Activated CD4-positive, alpha-beta T cell treated with anti-CD3 and anti-CD28 coated beads, Interleukin-2, amount 50 U/mL, for 1 hour (primary cell): ENCODE measurements at places on chromosomes 13 and 19.

- DNase-seq, result no peak
These were observed 73.4 kb downstream of the SPACA7 start for GRCh38 chr13:112449545-112449930.

GRCh38 chr19:30896554-30896953 is 452.7 kb downstream of the TSHZ3 start:
- DNase-seq, result no peak

DNA sequence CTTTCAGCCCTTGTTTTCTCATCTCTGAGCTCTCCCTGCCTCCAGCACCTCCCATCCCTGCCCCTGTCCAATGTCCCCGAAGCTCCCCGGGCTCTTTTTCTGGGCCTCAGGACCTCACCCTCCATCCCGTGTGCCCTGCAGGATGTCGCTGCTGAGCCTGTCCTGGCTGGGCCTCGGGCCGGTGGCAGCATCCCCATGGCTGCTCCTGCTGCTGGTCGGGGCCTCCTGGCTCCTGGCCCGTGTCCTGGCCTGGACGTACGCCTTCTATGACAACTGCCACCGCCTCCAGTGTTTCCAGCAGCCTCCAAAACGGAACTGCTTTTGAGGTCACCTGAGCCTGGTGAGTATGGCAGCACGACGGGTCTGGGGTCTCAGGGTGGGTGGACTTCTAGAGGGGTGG is 51.1 kb upstream of the CYP4F8 start:
- no peak for DNase-seq

- no peak for DNase-seq
These were observed 5.3 kb upstream of the ATG4D start for GRCh38 chr19:10538204-10538983.

DNA sequence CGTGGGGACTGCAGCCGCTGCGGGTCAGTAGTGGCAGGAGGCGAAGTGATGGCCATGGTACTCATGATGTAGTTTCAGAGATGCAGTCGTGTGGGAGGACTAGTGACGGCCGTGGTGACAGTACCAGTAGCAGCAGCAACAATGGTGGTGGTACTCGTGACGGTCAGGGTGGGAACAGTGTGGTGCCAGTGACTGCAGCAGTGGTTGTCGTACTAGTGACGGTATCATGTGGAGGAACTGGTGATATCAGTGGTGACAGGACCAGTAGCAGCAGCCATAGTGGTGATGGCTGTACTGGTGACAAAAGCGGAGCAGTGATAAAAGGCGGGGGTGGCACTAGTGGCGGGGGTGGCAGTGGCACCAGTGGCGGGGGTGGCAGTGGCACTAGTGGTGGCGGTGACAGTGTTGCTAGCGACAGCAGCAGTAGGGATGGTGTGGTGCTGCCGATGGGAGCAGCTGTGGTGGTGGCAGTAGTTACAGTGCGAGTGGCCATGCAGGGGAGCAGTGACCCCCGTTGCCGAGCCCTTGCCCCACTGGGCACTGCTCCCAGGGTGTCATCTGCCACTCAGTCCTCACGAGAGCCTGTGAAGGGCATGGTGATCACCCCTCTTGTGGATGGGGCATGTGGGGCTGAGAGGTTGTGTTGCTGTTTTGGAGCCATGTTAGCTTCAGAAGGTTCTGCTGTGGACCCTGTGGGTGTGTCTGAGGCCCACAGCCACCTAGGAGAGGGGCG is 22.7 kb downstream of the ADPRHL1 start:
- DNase-seq, result no peak

DNA sequence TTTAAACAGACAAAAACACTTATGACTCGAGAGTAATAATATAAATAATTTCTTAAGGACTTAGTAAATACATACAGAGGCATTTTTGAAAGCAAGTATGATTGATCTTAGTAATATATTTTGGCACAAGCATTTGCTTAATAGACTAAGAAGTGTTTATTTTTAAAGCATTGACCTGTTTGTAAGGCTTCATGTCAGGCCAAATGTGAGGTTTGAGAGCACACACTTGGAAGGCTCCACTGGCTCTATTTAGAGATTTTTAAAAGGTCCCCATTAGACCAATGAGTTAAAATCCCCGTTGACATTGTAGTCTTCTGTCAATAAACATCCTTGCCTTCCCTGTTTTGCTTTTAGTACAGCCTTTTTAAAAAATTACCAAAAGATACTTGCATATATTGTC is 50.4 kb downstream of the ATP8A2 start:
- no peak for DNase-seq

DNA sequence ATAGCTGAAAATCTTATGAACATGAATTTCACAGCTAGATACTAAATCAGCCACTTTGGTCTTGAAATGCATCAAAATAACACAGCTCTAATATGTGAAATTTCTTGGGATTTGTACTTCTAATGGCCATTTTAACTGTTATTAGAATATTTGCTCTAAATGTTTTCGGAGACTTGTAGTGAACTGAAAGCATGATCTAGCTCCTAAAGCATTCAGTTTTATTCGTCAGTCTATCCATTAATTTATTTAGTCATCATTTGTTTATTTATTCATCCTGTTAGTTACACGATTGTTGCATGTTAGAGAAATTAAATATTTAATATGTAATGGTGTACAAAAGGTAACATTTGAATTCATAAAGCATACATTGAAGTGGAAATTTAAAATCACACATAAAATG is 1132.7 kb downstream of the SLITRK1 start:
- no peak for DNase-seq

GRCh38 chr19:16577531-16577985 is 5.3 kb upstream of the SLC35E1 start:
- DNase-seq, result no peak

GRCh38 chr19:5880196-5880595 is 9.9 kb upstream of the FUT5 start:
- no peak for DNase-seq

DNA sequence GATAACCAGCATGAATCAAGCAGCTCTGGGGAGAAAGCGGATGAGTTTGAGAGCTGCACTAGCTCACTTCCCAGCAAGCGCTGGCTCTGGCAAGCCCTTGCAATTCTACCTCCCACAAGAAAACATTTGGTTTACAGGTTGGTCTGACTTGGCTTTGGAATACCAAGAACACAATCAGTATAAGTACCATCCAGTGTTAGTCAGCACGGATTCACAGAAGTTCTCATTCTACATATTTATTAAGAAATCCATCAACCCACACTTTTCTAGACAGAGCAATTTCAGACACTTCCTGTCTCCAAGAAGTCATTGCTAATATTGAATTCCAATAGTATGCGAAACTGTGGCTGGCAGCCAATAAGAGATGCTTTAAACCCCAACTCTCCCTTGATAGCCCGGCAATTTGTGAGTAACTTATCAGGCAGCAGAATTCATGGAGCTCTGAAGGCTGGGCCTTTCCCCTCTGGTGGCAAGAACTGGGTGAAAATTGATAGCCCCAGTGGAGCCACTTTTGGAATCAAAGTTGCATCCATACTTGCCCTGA is 59.4 kb upstream of the WASF3 start:
- no peak for DNase-seq

GRCh38 chr13:19622193-19622592 is 11.3 kb upstream of the MPHOSPH8 start:
- DNase-seq, result no peak

DNA sequence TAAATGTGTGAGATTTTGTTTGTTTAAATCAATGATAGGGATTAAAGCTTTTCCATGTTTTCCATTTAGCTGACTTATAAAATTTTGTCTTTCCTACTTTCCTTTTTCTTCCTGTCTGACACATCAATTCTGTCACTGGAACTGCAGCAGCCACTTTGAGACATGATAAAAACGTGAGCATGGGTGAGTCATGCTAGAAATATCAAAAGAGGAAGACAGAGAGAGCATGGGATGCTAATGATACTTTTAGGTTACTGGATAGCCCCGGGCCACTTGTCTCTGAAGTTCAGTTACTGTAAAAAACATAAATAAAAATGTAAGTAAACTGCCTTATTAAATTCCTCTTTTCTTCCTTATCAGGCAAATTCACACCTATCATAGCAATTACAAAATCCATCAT is 1332.0 kb upstream of the PCDH20 start:
- DNase-seq, result no peak

- no peak for DNase-seq
These were observed 93.1 kb downstream of the STOML3 start for GRCh38 chr13:38897521-38897920.

GRCh38 chr13:32669030-32669646 is 82.9 kb downstream of the PDS5B start:
- no peak for DNase-seq

GRCh38 chr13:66098931-66099628 is 1131.1 kb downstream of the PCDH9 start:
- DNase-seq, result no peak

- DNase-seq, result no peak
These were observed 42.0 kb upstream of the IPO5 start for GRCh38 chr13:97911311-97912138.

DNA sequence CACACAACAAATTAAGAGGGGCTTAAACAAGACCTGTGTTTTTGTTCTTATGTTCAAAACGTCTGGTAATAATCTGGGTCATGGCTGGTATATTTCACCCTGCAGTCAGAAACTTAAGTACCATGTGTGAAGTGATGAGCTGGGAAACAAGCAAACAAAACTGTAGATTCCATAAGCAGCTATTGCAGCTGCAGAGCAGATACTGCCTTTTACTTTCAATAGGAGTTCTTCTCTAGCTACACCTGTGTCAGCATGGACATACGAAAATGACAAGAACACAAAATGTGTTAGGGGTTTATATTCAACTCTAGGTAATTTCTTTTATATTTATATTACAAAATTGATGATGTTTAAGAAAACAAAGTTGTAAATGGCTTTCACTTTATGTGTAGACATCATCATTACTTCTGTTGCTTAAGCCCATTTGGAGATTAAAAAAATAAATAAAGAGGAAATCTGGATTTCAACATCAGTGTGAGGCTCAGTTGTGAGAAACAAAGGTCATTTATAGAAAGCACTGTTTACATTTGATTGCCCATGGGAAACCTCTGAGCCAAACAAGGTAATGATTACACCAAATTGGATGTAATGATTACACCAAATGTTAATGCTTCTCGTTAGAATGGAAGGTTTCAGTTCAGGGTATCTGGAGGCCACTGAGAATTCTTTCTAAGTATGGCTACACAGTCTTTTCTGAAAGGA is 451.0 kb upstream of the SLC10A2 start:
- no peak for DNase-seq

GRCh38 chr13:100883453-100883852 is 208.9 kb upstream of the TMTC4 start:
- DNase-seq, result no peak
